ENCODE measurements at places on chromosomes 13 and 19.
A peak's percentile ranks its signal among the peaks of the same experiment; 100 is the strongest.

DNA sequence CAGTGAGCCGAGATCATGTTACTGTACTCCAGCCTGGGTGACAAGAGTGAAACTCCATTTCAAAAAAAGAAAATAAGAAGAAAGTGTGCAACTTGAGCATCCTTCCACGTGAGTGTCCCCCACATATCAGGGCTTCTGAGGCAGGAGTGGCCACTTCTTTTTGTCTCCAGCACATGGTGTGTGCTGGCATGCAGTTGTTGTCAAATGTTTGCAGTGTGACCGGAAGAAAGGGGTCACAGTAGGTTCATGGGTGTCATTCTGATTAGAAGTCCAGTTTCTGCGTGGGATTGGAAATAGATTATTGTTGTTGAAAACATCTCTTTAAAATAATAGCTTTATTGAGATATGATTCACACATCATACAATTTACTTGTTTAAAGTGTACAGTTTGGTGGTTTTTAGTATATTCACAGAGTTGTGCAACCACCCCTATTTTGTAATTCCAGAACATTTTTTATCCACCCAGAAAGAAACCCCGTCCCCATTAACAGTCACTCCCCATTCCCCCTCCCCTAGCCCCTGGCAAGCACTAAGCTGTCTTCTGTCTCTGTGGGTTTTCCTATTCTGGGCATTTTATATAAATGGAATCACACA lies 2.2 kb downstream of the CRTC1 start:
- no peak for DNase-seq
- H3K36me3 ChIP-seq, result no peaks in the 10 kb centered on the region
- H3K27ac ChIP-seq, result no peak overlapping the region
- no peak overlapping the region for H3K4me3 ChIP-seq
- no peaks in the 10 kb centered on the region for H3K27me3 ChIP-seq

- DNase-seq, result no peak
- H3K36me3 ChIP-seq, result no peaks in the 10 kb centered on the region
- peaks cover 10% of the 10 kb centered on the region for H3K27me3 ChIP-seq
- H3K4me3 ChIP-seq, result no peak overlapping the region
- no peak overlapping the region for H3K27ac ChIP-seq
Measured at GRCh38 chr13:112899281-112900225, 69.5 kb upstream of the MCF2L start.

DNA sequence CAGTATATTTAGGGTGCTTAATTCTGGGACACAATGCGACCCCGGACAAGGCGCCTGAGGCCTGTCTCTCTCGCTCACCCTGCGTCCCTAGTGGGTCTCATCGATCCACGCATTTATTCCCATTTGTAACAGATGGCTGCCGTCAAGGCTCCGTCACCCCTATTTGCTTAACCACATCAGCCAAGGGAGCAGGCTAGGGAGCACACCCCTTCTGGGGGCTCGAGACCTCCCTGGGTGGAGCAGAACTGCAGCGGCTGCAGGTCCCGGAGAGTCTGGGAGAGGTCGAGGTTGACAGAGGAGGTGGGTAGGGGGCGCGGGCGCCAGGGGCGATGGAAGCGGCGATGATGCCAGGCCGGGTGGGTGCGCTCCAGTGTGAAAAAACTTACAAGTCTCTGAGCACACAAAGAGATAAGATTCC lies 507 bp downstream of the ALG5 start:
- H3K27me3 ChIP-seq, result no peaks in the 10 kb centered on the region
- peaks cover 14% of the 10 kb centered on the region for H3K4me1 ChIP-seq
- peaks cover 33% of the 10 kb centered on the region for H3K36me3 ChIP-seq

GRCh38 chr13:91721413-91721812 lies 323.0 kb downstream of the GPC5 start:
- no peak overlapping the region for H3K27ac ChIP-seq
- DNase-seq, result no peak
- no peak overlapping the region for H3K4me3 ChIP-seq
- no peaks in the 10 kb centered on the region for H3K4me1 ChIP-seq

DNA sequence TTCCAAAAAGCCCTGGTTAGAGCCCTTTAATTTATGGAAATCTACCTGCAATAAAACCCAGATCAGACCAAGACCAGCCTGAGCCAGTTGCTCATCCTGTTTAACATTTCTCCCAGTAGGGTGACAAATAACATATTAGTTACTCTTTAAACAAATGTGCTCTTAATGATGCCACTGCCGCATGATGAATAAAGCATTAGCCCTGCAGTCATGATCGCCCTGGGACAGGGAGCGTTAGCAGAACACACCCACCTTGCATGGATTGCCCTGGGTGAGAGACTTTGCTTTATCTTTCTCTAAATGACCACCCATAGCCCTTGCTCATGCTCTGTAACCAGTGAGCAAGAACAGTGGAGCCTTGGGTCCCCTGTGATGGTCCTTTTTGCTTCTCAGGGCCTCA lies 362.4 kb downstream of the ENOX1 start:
- no peaks in the 10 kb centered on the region for H3K27me3 ChIP-seq
- no peak overlapping the region for H3K27ac ChIP-seq
- no peak overlapping the region for H3K4me3 ChIP-seq
- no peak for DNase-seq

DNA sequence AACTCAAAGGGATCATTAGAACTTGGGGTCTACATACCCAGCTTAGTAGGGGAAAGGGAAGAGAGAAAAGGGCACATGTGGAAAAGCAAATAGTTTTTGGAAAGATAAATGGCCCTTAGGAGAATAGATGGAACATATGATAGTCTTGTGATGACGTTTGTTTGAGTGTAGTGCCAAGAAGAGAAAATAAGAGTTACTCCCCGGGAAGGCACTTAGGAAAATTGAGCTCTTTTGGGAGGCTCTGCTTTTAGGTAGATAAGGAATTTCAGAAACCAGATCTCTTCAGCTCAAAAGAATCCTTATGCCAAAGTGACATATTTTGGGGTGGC lies 44.8 kb upstream of the SERTM1 start:
- H3K27me3 ChIP-seq, result no peaks in the 10 kb centered on the region
- no peak overlapping the region for H3K27ac ChIP-seq
- no peak for DNase-seq
- no peaks in the 10 kb centered on the region for H3K36me3 ChIP-seq
- H3K4me3 ChIP-seq, result no peak overlapping the region

- peaks cover 60% of the 10 kb centered on the region for H3K4me1 ChIP-seq
Measured at GRCh38 chr19:29665215-29665825, at the start of gene PLEKHF1. TSS of gene PLEKHF1 (plus strand) at chr19:29665461. CDS start at chr19:29673840, 8,379 bp downstream.

DNA sequence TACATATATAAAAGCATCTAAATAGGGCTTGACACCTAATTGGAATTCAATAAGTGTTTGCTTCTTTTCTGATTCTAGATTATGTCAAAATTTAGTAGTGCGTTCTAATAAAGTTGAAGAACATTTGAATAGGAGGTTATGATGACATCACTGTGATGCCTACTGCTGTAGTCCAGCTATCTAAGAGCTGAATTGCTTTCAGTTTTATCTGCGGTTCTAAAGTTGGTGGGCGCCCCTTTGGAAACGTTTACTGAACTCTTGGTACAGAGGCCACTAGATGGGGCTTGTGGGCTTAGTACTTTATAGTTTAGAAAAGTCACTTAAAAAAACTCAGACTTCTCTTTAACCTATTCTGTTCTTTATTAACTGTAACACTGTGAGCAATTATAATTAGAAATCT lies 776.9 kb downstream of the GPC5 start:
- no peaks in the 10 kb centered on the region for H3K36me3 ChIP-seq
- H3K4me3 ChIP-seq, result no peak overlapping the region
- no peak overlapping the region for H3K27ac ChIP-seq
- no peaks in the 10 kb centered on the region for H3K27me3 ChIP-seq

- H3K27ac ChIP-seq, result peak overlapping the region; percentile 79
- peaks cover 16% of the 10 kb centered on the region for H3K4me1 ChIP-seq
- no peak for DNase-seq
- peak overlapping the region; percentile 74 for H3K4me3 ChIP-seq
Measured at GRCh38 chr19:16197188-16197621, 506 bp upstream of the AP1M1 start.

DNA sequence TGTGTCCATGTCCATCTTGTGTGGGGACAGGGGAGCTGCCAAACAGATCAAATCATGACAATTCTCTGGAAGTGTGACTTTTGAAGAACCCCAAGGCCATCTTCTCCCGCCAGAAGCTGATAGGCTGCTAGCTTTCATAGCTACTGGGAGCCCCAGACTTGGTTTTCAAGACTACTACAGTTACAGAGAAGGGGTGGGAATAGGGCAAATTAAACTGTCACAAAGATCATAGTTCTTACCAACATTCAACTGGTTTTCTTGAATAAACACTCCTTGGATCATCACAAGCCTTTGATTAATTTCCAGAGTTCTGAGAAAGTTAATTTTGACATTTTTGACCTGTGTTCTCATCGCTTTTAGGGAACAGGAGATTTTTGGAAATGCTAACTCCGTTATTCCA lies 67.8 kb upstream of the FARP1 start:
- no peaks in the 10 kb centered on the region for H3K4me1 ChIP-seq
- H3K27ac ChIP-seq, result no peak overlapping the region
- no peak for DNase-seq

- H3K36me3 ChIP-seq, result no peaks in the 10 kb centered on the region
- H3K4me3 ChIP-seq, result no peak overlapping the region
- H3K27me3 ChIP-seq, result no peaks in the 10 kb centered on the region
- no peaks in the 10 kb centered on the region for H3K4me1 ChIP-seq
Measured at GRCh38 chr13:69108486-69108885, 999.1 kb upstream of the ATXN8OS start.

DNA sequence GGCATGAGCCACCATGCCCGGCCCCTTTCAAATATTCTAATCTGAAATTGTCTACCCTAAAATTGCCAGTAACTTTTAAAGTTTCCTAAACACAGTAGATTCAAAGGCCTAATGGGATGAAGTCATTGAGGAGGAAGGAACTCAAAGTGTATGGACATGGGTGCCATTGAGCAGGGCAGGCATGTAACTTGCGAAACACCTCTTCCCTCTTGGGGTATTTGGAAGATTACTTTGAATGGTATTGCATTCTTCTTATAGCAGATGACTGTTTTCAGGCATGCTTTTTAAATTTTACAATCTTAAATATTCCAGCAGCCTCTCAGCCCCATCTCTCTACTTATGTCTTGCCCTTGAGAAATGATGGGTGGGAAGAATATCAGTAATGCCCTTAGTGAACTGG lies 21.0 kb downstream of the TM9SF2 start:
- H3K36me3 ChIP-seq, result peaks cover 4% of the 10 kb centered on the region
- H3K4me3 ChIP-seq, result no peak overlapping the region
- no peaks in the 10 kb centered on the region for H3K4me1 ChIP-seq

GRCh38 chr19:19151418-19151817 lies 13.1 kb upstream of the TMEM161A start:
- no peak for DNase-seq
- H3K27ac ChIP-seq, result no peak overlapping the region
- H3K4me1 ChIP-seq, result no peaks in the 10 kb centered on the region
- H3K27me3 ChIP-seq, result no peaks in the 10 kb centered on the region
- peaks cover 3% of the 10 kb centered on the region for H3K36me3 ChIP-seq
- no peak overlapping the region for H3K4me3 ChIP-seq

DNA sequence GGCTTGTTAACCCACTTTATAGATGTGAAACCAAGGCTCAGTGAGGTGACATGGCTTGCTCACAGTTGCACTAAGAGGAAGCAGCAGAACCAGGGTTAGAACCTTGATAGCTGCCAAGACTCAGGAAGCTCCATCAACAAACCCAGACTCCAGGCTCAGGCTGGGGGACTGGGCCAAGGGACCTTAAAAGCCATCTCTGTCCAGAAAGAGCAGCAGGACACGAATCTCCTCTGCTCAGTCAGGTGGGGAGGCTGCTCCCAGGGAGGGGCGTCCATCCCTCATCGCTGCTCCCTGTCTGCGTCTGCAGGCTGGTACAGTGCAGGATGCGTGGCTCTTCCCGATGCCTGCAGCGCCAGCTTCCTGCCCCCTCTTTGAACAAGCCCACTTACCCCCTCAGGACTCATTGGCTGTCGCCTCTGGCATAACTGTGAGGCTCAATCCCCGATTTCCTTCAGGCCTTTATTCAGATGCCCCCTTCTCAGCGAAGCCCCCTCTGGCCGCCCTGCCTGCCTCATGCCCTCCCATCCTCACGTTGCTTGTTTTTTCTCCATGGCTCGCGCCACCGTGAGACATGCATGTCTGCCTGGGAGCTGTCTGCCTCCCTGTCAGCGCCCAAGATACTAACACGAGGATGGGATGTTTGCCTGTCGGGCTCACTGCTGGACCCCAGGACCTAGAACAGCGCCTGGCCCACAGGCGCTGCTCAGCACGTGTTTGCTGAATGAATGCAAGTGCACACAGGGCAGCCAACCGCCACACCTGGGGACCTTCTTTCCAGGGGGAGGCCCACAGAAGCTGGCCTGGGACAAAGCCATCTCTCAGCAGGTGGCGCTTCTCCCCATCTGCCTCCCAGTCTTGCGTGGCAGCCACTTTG lies 21.5 kb downstream of the AKT2 start:
- H3K36me3 ChIP-seq, result no peaks in the 10 kb centered on the region
- no peak overlapping the region for H3K27ac ChIP-seq
- H3K27me3 ChIP-seq, result no peaks in the 10 kb centered on the region
- no peaks in the 10 kb centered on the region for H3K4me1 ChIP-seq
- DNase-seq, result no peak
- no peak overlapping the region for H3K4me3 ChIP-seq

DNA sequence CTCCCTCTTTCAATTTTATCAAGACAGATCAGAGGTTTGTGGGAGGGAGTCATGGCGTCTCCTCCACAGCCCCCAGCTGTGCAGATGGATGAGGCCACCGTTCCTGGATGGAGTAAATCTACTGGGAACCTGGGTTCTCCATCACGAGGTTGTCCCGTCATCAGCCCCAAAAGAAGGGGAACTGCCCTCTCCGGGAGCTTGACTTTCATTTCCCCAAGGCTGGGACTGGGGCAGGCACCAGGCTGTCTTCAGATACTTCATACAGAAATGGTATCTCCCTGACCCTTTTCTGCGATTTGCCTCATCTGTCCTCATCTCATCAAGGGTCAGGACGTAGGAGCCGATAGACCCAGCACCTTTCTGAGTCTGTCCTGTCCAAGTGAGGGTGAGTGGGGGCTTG lies 9.8 kb downstream of the LILRB2 start:
- no peaks in the 10 kb centered on the region for H3K4me1 ChIP-seq
- no peaks in the 10 kb centered on the region for H3K36me3 ChIP-seq
- no peak overlapping the region for H3K27ac ChIP-seq
- DNase-seq, result no peak
- no peaks in the 10 kb centered on the region for H3K27me3 ChIP-seq
- no peak overlapping the region for H3K4me3 ChIP-seq

All from esophagus squamous epithelium (tissue), 5 donors.